ENCODE measurements at places on chromosomes 4 and X.

GRCh38 chr4:18511727-18512126 lies 490.2 kb upstream of the LCORL start:
- DNase-seq, result no peak

DNA sequence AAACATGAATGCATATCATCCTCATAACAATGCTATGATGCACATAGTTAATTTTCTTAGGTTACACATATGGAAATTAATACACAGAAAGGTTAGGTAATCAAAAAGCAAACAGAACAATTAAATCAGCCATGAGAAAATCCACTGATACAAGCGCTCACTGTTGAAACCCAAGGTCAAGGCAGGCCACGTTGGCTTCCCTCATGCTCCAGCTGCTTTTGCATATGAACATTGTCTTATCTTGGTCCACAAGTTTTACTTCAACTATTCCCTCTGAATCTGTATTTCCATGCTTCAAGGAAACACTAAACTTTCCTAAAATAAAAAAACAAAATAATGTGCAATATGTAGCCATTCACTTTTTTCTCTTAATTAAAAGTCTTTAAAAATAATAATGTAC lies 34.5 kb upstream of the PLA2G12A start:
- DNase-seq, result no peak

DNA sequence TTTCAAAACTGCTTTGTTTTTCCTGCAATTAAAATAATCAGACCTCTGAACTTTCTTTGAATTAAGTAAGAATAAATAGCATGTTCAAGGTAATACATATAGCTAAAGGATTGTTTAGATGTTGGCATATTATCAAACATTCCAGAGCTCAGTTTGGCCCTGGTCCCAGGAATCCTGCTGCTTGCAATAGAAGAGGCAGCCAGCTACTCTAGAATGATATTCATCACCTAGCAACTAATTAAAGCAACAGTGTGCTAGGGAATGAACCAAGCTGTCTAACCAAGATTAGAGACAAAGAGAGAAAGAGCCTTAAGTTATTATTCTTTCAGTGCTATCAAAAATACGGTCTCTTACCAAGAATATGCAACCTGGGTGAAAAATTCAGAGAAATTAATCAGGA lies 460.9 kb downstream of the GABRG1 start:
- DNase-seq, result no peak

GRCh38 chr4:236028-236427 lies 69.2 kb downstream of the ZNF732 start:
- no peak for DNase-seq

Measured in stimulated activated CD4-positive, alpha-beta T cell treated with anti-CD3 and anti-CD28 coated beads, TNF-alpha, amount 100 ng/mL, for 1 hour (primary cell).